Neural progenitor cell (in vitro differentiated cells): ENCODE measurements at places on chromosomes 1 and 21.

GRCh38 chr1:82843876-82844275 is 1043.1 kb downstream of the ADGRL2 start:
- H3K4me3 ChIP-seq = no peak overlapping the region
- peaks cover 54% of the 10 kb centered on the region for H3K4me1 ChIP-seq
- H3K36me3 ChIP-seq = no peaks in the 10 kb centered on the region
- H3K27me3 ChIP-seq = no peaks in the 10 kb centered on the region

DNA sequence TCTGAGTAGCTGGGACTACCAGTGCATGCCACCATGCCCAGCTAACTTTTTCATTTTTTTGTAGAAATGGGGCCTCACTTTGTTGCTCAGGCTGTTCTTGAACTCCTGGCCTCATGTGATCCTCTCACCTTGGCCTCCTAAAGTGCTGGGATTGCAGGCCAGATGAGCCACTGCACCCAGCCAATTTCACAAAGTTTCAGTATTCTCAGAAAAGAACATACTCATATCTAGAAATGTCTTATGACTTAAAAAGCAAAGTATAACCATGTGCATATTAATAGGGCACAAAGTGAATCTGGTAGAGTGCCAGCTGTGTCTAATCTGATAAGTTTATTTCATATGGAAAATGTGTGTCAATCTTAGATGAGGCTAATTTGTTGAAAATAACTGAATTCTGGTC is 87.5 kb upstream of the CACYBP start:
- H3K4me3 ChIP-seq = no peak overlapping the region
- no peak overlapping the region for H3K27ac ChIP-seq
- no peaks in the 10 kb centered on the region for H3K27me3 ChIP-seq
- H3K36me3 ChIP-seq = no peaks in the 10 kb centered on the region

DNA sequence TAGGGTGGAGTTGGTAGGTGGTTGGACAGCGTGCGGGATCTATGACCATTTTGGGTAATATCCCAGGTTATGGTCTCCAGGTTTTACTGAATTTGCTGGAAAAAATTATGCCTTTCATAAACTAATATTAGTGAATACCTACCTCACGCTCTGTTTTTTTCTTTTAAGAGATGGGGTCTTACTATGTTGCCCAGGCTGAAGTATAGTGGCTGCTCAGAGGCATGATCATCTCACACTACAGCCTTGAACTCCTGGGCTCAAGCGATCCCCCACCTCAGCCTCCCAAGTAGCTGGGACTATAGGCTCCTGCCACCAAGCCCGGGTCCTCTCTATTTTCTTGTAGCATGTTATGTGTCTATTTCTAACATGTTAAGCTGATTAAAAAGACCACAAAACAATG is 100.2 kb downstream of the RHOU start:
- no peaks in the 10 kb centered on the region for H3K36me3 ChIP-seq
- no peaks in the 10 kb centered on the region for H3K4me1 ChIP-seq
- no peaks in the 10 kb centered on the region for H3K27me3 ChIP-seq
- no peak overlapping the region for H3K4me3 ChIP-seq
- no peak for DNase-seq
- H3K27ac ChIP-seq = no peak overlapping the region

- H3K27ac ChIP-seq = no peak overlapping the region
- DNase-seq = no peak
- no peaks in the 10 kb centered on the region for H3K36me3 ChIP-seq
- H3K4me3 ChIP-seq = no peak overlapping the region
- no peaks in the 10 kb centered on the region for H3K27me3 ChIP-seq
These were observed 469.5 kb upstream of the VAMP3 start for GRCh38 chr1:7301664-7301981.

DNA sequence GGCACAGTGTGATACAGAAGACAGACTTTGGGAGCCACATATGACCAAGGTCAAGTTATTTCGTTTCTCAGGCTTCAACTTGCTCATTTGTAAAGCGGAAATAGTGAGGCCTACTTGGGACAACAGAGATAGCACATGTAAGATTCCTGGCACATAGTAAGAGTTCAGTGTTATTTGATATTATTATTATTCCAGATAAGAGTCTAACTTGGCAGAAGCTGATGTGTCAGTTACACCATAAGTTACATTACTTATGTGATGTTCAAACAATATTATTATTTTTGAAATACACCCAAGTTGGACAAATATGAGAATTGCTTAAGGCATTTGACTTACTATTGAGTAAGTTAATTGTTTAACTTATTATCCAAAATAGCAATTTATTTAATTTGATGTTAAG is 10.2 kb upstream of the CYP4X1 start:
- no peak for DNase-seq
- H3K27me3 ChIP-seq = no peaks in the 10 kb centered on the region
- peaks cover 6% of the 10 kb centered on the region for H3K4me1 ChIP-seq
- H3K27ac ChIP-seq = no peak overlapping the region

- H3K27me3 ChIP-seq = no peaks in the 10 kb centered on the region
- H3K27ac ChIP-seq = no peak overlapping the region
- H3K36me3 ChIP-seq = no peaks in the 10 kb centered on the region
- no peak overlapping the region for H3K4me3 ChIP-seq
- H3K4me1 ChIP-seq = peaks cover under 1% of the 10 kb centered on the region
These were observed 6.4 kb upstream of the MYBPHL start for GRCh38 chr1:109312978-109313775.

DNA sequence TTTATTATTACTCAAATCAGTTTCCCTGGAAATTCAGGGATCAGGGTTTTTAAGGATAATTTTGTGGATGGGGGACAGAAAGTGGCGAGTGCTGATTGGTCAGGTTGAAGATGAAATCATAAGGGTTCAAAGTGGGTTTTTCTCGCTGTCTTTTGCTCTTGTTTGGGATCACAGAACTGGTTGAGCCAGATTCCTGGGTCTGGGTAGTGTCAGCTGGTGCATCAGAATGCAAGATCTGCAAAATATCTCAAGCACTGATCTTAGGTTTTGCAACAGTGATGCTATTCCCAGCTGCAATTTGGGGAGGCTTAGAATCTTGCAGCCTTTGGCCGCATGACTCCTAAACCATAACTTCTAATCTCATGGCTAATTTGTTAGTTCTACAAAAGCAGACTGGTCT is 9.3 kb downstream of the CHI3L2 start:
- H3K36me3 ChIP-seq = no peaks in the 10 kb centered on the region
- no peaks in the 10 kb centered on the region for H3K4me1 ChIP-seq
- H3K4me3 ChIP-seq = no peak overlapping the region
- H3K27me3 ChIP-seq = no peaks in the 10 kb centered on the region

DNA sequence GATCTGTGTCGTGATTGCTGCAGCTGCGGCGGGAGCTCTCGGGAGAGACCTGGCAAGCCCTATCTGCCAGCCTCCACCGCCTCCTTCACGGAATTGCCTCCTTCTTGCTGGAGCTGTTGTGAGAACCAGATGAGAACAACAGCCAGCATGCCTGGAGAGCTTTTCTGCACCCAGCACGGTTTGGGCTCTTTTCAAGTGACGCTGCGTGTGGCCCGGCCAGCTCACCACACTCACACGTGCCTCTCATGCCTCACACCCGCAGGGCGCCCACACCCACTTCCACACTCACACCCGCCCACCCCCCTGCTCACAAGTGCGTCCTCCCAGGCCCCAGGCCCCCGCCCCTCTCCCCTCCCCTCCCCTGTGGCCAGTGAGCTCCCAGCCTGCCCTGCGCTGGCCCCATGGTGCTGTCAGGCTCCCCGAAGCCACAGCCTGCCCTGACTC is 135.7 kb upstream of the RUNX3 start:
- H3K27me3 ChIP-seq = no peaks in the 10 kb centered on the region
- no peaks in the 10 kb centered on the region for H3K36me3 ChIP-seq
- no peak overlapping the region for H3K4me3 ChIP-seq
- H3K4me1 ChIP-seq = peaks cover 29% of the 10 kb centered on the region
- no peak for DNase-seq
- no peak overlapping the region for H3K27ac ChIP-seq

DNA sequence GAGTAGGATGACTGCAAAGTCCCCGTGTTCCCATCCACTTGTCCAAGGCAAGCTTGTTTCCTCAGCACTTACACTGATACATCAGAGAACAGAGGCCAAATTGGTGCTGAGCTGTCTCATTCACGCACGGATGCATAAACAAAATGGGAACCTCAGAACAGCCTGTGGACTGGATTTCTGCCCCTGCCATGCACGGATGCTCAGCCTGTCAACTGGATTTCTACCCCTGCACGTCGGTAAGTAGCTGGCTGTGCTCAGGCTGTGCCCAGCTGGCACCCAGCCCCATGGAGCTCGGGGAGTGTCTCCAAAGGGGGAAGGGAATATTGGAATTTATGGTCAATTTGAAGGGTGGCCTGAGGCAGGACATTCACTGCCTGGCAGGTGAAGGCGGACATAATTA is 40.8 kb upstream of the TMPRSS2 start:
- no peak overlapping the region for H3K4me3 ChIP-seq
- no peaks in the 10 kb centered on the region for H3K36me3 ChIP-seq
- no peaks in the 10 kb centered on the region for H3K27me3 ChIP-seq
- H3K4me1 ChIP-seq = no peaks in the 10 kb centered on the region

GRCh38 chr1:111976332-111976731 is 13.1 kb downstream of the KCND3 start:
- H3K4me3 ChIP-seq = no peak overlapping the region
- peaks cover 5% of the 10 kb centered on the region for H3K4me1 ChIP-seq
- no peaks in the 10 kb centered on the region for H3K27me3 ChIP-seq
- no peaks in the 10 kb centered on the region for H3K36me3 ChIP-seq
- H3K27ac ChIP-seq = no peak overlapping the region
- DNase-seq = no peak
